ENCODE measurements at places on chromosomes 3 and 15.

DNA sequence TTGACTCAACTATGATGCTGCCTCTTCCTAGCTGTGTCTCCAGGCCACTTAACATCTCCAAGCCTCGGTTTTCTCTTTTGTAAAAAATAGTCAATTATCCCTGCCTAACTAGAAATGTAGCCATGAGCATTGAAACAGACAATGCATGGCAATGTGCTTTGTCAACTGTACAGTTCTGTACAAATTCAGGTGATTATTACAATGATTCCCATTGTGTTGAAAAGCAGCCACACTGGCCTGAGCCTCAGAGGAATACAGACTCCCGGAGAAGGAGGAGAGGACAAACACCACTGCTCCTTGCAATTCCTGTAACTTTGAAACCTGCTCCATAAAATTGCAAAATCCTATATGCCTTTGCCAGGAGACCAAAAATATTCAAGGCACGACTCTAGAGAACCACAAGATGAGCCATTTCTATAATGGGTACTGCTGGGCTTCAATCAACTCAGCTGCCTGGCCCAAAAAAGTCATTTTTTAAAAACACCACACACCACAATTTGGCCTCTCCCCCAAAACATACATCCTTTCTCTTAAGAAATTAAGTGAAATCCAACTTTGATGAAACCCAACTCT, 28.6 kb downstream of the DAPK2 start:
- DNase-seq, result no peak

DNA sequence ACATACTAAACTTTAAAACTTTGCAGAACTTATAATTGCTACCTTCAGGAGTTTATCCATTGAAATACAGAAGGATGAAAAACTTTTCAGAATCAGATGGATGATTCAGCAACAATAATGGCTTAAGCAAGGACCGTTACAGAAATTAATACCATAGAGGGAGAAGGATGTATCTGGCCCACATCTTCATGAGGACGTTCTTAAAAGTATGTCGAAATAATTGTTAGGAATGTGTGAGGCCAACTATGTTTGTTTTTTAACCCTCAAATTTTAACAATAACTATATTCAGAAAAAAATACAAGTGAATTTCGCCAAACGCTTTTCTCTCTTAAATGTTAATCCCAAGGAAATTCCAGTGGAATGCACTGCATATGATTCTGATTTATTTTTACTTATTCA, 105.2 kb upstream of the EPHA3 start:
- no peak for DNase-seq

DNA sequence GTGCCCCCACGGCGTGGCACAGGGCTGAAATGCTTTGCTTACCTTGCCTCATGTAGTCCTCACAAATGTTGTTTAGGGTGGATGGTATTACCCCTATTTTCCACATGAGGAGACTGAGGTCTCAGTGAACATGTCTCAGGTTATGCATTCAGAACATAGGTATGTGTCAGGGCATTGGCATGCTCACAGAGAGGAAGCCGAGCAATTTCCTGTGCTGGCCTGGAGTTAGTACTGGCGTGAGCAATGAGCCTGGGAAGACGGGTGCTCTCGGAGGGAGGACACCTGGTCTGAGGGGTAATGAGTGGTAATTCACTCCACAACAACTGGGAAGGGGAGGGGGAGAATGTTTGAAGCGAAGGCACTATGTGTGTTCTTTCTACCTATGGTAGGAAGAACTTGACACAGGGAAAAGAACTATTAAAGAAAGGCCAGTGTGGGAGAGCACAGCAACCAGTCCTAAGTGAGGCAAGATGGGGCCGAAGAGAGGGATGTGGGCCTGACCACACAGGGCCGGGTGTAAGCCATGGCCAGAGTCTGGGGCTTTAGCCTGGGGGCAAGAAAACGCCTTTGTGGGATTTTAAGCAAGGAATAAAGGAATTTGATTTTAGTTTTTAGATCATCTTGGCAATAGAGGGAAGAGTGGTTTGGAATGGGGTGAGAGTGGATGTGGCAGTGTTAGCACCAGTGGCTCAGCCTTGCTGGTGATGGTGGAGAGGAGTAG, 4.9 kb upstream of the FAM131A start:
- DNase-seq, result peak; percentile 81

- DNase-seq, result no peak
Observed at GRCh38 chr3:151635905-151636304, 97.8 kb upstream of the AADACL2 start.

GRCh38 chr15:63749330-63749942, 84.3 kb downstream of the HERC1 start:
- no peak for DNase-seq

- DNase-seq, result no peak
Observed at GRCh38 chr3:164096352-164096751, 981.9 kb downstream of the SI start.

- DNase-seq, result no peak
Observed at GRCh38 chr3:49219132-49219531, 47.7 kb downstream of the KLHDC8B start.

DNA sequence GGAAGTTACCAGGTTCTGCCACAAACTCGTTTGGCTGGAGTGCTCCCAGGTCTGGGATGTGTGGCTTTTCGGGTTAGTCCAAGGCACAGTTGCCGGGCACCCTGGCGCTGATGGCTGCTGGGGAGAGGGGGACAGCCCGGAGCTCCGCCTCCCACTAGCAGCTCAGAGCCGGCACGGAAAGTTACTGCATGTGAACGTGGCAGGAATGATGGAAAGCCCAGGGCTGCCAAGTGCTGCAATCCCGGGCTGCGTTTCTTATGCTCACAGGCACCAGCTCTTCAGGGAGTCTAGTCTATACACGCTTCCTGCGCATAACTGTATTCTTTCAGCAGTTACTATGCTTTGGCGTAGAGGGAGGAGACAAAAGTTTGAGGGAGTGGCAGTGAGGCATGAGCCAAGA, 141.8 kb upstream of the ICE2 start:
- no peak for DNase-seq

DNA sequence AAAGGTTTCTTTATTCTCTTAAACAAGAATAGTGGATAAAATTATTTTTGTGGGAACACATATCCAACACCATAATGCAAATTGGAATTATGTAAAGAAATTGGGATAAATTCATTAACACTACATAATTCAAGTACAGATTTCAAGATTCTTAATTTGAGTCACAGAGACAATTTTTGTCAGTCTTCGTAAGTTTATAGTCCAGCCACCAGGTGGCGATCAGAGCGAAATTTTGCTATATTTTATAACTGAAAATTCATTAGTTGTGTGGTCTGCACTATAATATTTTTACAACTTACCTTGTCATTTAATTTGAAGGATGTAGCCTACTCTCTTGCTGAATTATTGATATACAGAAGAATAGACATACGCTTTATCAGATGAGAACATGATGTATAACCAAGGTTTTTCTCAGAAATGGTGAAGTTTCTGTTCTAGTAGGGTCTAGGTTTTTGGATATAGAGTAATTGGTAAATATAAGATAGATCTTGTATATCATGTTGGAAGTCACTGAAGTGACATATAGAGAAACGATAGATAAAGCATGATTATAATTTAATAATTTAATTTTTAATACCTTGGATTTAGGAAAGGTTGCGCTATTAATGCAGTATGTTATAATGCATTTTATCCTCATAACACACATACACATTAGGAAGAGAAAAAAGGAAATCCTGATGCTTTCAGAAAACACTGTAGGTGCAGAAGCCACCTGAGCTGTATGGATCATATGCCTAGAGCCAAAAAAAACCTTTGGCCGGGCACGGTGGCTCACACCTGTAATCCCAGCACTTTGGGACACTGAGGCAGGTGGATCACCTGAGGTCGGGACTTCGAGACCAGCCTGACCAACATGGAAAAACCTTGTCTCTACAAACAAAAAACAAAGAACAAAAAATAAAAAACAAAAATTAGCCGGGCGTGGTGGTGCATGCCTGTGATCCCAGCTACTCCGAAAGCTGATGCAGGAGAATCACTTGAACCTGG, 31.7 kb downstream of the PLSCR4 start:
- DNase-seq, result no peak

- no peak for DNase-seq
Observed at GRCh38 chr3:177495566-177495965, 298.3 kb upstream of the TBL1XR1 start.

- no peak for DNase-seq
Observed at GRCh38 chr3:197226179-197226578, 72.2 kb downstream of the DLG1 start.

- DNase-seq, result no peak
Observed at GRCh38 chr3:144429719-144430121, 458.1 kb downstream of the DIPK2A start.

GRCh38 chr3:133933097-133934024, 37.7 kb upstream of the RAB6B start:
- no peak for DNase-seq

DNA sequence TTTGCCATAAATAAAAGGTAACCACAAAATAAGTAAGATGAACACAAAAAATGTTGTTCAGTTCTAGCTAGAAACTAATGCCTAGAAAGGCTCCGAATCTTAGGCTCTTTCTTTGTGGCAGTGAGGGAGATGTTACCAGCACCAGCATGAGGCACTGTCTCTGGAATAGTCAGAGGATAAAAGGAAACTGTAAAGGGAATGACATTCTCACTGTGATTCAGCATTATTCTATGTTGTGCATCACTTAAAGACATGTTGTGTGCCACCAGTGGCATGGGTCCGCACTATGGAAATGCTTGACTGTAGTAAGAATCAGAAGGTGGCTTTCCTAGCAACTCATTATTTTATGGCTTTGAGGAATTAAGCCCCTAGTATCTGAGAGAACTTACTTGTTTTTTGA, 70.8 kb downstream of the SEC22A start:
- no peak for DNase-seq

DNA sequence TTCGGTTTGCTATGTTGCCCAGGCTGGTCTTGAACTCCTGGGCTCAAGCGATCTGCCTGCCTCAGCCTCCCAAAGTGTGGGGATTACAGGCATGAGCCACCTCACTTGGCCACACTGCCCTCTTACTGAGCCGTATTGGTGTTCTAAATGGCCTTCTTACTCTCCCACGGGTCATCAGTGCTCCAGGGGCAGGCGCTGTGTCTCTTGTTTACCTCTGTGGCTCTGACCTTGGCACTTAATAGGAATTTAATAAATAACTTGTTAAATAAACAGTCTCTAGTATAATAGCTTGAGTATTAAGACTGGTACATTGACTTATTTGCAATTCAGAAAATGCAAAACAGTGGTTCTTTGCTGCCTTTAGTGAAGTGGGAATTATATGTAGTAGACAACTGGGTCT, 13.7 kb downstream of the FLNB start:
- no peak for DNase-seq

DNA sequence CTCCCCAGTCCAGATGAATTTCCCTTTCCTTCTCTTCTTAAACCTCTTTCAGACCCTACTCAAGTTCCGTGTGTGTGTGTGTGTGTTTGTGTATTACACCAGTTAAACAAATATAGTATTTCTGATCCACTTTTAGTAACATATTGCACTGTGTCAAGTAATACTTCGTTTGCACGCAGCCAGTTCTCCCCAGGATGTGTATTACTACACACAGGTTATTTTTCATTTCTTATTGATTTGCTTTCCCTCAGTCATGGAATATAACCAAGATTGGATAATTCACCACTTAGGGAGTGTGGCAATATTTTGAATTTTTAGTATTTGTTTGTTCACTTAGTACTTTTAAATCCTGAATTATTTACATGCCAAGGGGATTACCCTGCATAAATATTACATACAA, 667.0 kb downstream of the NR2F2 start:
- no peak for DNase-seq

DNA sequence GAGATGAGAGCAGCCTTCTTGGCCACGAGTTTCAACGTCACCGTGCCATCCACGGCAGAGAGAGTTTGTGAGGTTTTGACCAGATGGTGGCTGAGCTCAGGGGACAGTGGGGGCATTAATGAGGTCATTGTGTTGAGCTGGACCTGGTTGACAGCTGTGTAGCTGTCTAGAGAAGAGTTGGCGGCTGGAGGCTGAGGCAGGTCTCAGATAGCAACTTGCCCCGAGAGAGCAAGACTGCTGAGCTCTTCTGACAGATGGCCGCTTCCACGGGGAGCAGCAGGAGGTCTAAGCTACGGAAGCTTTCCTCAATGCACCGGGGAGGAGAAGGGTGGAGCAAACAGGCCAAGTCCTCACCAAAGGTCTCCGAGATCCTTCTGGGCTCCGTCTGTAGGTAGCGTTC, 44.8 kb upstream of the EIF5A2 start:
- no peak for DNase-seq

- DNase-seq, result peak; percentile 27
Observed at GRCh38 chr3:68007621-68008226, 353.3 kb upstream of the SUCLG2 start.

DNA sequence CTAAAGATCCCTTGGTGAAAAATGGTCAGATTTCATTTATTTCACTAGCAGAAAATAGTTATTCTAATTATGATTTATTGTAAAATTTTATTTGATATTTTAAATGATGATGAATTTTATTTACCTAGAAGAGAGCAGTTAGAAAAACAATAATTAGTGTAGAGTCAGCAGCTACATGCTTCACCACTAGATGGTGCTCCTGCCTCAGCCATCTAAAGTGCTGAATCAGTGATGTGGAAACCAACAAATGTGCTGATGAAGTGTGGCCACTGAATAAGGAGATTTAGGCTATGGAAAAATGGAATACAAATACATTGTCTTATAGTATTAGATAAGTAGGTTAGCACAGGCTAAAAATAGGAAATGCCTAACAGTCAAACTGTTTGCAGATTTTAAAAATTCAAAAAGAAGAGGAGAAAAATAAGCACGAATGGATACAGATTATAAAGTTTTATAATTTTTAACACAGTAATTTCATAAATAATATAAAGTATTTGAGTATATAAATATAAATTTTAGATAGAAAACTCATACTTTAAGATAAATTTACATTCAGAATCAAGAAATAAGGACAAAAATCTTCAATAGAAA, 109.8 kb downstream of the PPP2R3A start:
- peak; percentile 29 for DNase-seq

DNA sequence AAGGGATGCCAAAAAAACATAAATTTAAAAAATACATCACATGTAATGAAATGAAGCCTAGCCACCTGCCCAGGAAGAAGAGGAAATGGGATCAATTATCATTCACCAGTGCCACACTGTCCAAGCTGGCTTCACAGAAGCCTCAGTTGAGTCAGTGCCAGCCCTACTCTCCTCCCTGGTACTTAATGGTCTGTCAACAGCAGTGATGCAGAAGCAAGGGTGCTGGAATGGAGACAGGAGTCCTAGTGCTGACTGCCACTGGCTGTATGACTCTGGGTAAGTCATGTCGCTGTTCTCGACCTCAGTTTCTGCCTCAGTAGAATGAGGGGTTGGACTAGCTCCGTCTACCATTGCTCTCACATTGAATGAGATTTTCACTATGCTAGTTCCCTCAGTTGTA, 78.5 kb upstream of the LARS2 start:
- DNase-seq, result no peak

GRCh38 chr15:37678124-37678523, 256.3 kb upstream of the TMCO5A start:
- DNase-seq, result no peak

DNA sequence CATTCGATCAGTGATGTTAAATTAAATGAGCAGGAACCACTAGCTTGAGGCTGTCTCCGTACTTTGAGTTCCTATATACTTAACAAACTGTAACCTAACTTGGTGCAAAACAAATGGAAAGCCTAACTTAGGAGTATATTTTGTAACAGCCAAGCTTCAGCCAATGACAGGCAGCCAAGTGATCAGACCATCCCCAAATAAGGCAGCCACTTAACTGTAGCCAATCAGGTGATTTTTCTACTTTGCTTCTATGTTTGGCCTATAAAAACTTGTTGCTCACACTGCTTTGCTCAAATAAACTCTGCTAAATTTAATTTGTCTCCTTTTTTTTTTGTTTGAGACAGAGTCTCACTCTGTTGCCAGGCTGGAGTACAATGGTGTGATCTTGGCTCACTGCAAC, 19.3 kb upstream of the ZNF770 start:
- DNase-seq, result no peak

GRCh38 chr3:42419563-42419962, 9.2 kb upstream of the LYZL4 start:
- no peak for DNase-seq
